ENCODE measurements at places on chromosomes 2 and 18. TPM values are rescaled to one million over a fixed set of nuclear protein-coding genes. Genes with fewer than 3 reads are reported as not detected.

The CHRNG gene
- not detected for total RNA-seq

- no peak for DNase-seq
Observed at GRCh38 chr18:35750929-35751328, 169.4 kb downstream of the GALNT1 start.

DNA sequence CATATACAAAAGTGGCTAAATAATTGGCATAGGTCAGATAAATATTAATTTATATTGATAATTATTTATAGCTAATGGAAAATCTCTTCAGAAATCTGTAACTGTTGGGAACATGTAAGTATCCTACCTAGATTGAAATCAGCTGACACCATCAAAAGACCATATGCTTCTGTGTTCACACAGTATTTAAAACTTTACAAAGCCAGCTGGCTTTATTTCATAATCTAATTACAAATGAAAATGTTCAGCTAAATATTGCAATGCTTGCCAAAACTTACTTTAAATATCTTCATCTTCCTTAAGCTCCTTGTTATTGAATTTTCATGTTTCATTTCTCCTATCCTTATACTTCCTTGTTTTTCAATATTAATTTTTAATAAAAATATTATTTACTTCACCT is 190.9 kb upstream of the DOK6 start:
- DNase-seq = no peak

GRCh38 chr2:146844226-146844990 is 1000.4 kb upstream of the ACVR2A start:
- DNase-seq = peak; percentile 53

DNA sequence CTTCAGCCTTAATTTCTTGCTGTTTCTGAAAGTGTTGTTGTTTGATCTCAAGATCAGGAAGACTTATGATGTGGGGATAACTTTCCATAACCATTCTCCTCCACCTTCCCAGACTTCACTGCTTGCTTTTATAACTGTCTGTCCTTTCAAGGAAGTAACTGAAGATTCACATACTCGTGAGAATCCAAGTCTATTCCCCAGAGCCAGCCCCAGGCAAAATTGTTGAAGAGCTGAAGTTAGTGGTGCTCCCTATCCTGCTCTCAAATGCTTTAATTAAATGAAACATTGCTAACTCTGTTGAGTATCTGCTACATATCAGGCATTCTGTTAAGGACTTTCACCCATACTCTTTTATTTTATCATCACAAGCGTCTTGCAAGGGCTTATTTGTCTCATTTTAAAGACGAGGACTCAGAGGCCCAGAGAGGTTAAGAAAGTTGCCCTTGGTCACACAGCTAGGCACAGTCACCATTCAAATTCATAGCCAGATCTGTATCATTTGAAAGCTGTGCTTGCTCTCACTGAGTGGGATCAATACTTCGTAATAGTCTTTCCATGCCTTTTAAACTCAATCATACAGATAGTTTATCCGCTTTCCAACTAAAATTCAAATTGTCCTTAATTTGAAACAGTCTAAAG is 189.8 kb upstream of the TCF4 start:
- DNase-seq = no peak

DNA sequence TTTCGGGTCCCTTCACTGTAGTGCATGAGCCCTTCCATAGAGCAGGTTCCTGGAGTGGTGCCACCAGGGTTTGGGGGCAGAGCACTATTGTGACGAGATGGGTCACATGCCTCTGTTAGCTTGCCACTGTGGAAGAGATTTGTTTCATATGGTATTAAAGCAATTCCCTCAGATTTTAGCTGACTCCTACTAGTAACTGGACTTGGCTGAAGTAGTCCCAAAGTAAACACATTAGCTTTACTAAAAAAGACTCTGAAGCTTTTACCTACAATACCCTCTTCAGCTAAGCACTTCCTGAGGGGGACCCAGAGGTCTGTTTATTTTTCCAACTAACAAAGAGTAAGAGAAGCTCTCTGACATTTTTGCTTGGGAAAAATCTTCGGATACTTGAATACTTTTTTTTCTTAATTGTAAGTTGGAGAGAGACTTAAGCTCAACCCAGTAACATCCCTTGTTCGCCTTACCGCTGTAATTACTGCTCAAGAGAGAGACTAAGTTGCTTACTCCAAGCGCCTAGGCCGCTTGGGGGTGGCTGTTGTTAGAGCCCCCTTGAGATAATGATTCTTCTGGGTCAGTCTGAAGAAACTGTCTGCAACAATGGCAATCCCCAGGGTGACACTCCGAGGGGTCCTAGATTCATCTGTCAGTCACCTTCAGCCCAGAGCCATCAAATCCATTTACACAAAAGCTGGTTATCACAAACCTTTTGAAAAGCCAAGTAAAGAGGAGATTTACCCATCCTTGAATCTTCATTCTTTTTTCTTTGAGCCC is 177.4 kb downstream of the FIGN start:
- DNase-seq = no peak
